ENCODE measurements at places on chromosomes 3 and 15.

GRCh38 chr3:9147215-9147895 lies 102.1 kb downstream of the SRGAP3 start:
- no peak for DNase-seq

- no peak for DNase-seq
Observed at GRCh38 chr15:67607329-67607728, 64.8 kb downstream of the MAP2K5 start.

GRCh38 chr3:123149525-123149924 lies 52.2 kb upstream of the SEC22A start:
- no peak for DNase-seq

- DNase-seq, result no peak
Observed at GRCh38 chr3:111336511-111336910, 205.5 kb upstream of the CD96 start.

DNA sequence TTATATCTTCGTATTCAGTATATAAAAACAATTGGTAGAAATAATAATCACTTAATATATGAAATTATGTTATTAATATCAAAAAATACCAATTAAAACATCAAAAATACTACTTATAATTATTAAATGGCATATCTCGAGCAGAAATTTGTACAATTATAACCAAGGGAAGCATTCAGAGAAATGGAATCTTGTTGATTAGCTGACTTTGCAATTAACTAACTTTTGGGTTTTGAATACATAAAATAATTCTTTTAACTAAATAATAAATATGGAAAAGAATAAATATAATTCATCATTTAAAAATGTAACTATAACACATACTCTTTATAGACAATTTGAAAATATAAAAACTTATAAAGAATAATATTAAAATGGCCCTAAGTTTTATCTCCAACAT lies 160.2 kb upstream of the LRRN1 start:
- no peak for DNase-seq

- DNase-seq, result peak; percentile 39
Observed at GRCh38 chr3:184289426-184289938, 9.6 kb upstream of the PSMD2 start.

DNA sequence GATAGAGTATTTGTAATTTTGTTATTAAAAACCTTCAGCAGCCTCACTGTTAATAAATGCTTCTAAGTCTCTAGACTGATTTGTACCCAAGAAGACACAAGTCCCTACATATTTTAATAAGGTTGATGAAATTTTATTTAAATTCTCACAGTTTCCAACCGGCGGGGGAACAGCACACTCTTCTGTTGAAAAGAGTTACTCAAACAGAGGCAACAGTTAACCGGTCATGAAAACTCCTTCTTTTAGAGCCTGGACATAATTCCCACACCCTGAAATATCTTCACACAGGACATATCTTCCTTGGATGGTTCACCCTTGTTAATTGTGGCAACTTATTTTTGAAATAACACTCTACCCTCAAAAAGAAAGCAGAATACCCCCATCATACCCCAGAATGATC lies 278.8 kb downstream of the FOXP1 start:
- DNase-seq, result no peak

DNA sequence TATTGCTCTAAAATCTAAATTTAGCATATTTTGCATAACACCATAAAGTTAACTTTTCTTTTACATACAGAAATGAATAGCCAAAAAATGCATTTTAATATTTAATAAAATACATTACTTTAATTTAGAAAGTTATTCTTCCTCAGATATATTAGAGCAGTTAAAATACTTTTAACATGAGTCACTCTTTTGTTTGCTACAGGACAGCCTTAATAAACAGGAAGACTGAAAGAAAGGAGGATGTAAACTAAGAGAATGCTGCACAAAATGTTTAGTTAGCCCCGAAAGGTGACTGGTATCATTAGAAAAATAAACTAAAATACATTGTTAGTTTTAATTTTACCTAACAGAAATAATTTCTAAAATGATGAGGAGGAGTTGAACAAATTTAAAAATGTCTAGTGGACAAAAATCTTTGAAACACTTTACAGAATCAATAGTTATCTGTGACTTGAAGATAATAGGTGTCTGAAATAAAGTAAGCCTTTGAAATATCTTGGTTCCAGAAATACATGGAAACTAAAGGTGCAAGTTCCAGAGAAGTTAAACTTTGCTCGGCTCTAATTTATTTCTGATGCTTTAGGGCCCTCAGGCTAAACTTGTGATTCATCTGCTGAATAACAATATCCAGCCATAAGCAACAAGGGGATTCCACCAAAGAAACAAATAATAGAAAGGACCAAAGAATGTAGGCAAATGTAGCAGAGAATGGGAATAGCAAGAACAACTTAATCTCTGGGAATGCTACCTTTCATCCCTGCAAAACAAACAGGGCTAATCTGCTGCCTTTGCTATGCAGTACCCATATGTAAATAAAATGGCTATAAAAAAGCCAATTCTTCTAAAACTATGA lies 138.3 kb upstream of the UBP1 start:
- peak; percentile 38 for DNase-seq

All from AG10803 (cell line).